ENCODE measurements at places on chromosomes 2 and 18.
A peak's percentile ranks its signal among the peaks of the same experiment; 100 is the strongest.

DNA sequence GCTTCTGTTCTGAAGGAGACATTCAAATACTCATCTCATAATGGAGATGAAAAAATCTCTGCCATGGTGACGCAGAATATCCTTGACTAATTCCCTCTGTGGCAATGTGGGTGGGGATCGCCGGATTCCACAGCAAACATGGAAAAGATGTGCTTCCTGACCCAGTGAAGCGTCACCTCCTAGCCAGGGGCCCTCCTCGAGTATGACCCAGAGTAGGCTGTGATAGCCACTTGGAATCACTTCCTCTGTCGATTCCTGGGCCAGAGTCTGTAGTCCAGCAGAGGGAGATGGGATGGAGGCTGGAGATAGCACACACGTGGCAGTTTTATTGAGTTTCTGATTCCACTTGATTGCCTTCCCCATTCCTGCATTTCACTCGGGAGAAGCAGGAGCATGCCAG, 36.8 kb downstream of the DRC1 start:
- no peak for DNase-seq

DNA sequence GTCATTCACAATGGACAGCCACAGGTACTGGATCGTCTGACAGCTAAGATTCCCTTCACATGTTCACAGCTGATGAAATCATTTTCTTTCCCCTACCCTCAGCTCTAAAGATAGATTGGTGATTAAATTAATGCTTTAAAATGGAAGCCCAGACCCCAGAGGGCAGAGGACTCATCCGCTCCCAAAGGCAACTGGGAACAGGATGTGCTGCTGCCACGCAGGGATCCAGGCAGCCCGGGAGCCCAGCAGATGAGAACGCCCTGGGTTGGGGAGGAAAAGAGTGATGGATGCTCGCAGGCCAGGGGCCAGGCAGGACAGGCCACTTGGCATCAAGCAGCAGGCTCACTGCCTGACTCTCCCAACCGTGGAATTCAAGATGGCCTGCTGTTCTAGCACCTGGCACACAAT, 41.3 kb downstream of the HDHD2 start:
- DNase-seq = no peak

DNA sequence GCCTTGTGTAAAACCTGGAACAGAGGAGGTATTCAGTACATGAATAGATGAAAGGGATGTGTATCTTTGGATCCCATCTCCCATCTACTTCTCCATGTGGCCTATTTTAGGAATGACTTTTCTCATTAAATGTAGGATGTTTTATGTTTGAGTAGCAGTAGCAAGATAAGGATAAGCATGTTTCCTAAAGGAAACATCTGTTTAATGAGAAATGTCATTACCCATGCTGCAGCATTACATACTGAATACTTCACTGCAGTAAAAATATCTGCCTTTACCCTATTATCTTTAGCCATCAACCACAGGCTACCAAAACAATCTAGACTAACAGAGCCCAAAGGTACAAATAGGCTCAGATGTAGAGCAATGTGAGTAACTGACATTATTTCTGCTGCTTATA, 419.2 kb upstream of the CYRIA start:
- DNase-seq = no peak

DNA sequence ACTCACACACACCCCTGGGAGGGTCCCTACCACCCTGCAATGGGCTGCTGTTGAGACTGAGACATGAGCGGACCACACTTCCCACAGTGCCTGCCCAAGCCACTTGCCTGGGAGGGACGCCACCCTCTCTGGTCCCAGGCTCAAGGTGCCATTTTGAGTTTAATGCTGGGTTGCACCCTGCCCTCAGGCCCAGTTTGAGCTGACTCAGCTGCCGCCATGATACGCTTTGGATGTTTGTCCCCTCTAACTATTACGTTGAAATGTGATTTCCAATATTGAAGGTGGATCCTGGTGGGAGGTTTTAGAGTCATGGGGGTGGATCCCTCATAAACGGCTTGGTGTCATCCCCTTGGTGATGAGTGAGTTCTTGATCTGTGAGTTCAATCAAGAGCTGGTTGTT, 76.4 kb upstream of the DYNC1I2 start:
- DNase-seq = no peak

DNA sequence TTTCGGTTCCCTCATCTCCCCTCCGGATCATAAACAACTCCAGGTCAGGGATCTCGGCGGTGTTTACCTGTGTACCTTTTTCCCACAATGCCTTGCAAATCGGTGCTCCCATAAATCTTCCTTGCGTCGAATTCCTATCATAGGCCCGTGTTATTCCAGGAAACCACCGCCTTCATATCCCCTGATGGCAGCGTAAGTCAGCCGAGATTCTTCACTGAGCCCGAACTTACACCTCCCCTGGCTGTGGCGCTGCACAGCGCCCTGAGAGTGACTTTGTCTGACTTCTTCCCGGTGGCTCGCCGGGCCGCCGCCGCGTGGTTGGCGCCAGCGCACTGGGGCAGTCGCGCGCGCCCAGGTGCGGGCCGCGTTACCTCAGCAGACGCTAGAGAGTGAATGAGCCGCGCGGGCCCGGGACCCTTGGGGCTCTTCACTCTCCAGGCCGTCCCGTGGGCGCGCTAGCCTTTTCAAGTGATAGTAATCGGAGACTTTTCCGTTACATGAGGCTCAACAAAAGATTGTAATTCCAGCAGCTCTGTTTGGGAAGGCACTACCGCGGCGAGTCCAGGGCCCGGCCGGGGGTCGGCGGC, 101.6 kb downstream of the SPTBN1 start:
- DNase-seq = peak; percentile 55

- no peak for DNase-seq
Observed at GRCh38 chr2:56215911-56216310, 32.1 kb downstream of the CCDC85A start.

DNA sequence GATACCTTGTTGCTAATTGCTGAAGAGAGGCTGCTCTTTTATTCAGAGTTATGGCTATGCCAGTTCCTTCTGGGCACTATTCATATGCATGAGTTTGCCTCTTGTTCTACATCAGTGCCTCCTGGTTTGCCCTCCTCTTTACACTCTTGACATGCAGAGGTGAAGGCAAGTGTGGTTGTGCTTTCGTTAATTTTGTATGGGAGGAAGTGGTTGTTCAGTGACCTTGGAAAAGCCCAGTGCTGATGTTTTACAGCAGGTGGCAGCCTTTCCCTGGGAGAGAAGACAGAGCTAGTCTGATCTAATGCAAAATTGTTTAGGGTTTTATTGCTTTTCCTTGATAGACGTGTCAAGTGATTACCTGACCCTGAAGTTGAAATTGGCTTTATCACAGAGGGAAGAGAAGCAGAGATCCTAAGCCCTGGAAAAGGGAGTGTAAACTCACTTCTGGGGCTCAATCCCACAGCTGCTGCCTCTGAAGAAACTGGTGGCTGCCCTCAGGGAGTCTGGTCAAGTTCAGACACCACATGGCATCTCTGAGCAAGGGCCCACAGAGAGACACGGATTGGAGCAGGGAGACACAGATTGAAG, 30.5 kb upstream of the VPS54 start:
- peak; percentile 40 for DNase-seq

GRCh38 chr2:160499865-160500264, 6.3 kb upstream of the RBMS1 start:
- no peak for DNase-seq

- no peak for DNase-seq
Observed at GRCh38 chr2:191341436-191341835, 96.2 kb downstream of the MYO1B start.

DNA sequence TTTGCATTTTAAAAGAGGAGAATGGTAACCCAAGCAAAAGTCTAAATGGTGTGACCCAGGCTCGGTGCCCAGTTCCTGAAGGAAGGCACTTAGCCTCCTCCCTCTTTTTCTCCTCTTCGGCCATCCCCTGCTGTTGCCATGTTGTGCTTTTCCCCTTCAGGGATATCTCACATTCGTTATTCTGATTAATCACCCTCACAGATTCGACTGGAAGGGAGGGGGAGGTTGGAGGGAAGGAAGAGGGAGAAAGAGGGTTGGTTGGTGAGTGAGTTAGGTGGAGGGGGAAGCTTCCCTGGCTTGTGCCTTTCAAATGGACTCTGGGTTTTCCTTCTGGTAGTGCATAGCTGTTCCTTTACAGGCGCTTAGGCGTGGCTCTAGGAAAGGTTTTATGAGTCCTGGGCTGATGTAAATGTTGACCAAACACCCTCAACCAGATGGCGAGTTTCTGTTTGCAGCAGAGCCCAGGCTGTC, 39.0 kb upstream of the LYPD6B start:
- no peak for DNase-seq

DNA sequence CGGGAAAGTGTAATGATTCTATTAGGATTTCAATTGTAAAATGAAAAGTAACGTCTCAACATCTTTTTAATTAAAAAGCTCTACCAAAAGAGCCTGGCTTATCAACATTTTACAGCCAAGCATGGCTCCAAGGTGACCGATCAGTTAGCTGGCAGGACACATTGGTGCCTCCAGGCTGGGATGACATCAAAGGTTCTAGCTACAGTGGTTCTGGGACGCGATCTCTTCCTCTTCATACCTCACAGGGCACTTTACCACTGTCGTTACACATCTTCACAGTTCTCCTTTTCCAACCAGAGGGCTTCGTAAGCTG, 693 bp downstream of the ORC2 start:
- no peak for DNase-seq

GRCh38 chr18:50080932-50081560, 113.9 kb downstream of the MYO5B start:
- no peak for DNase-seq

DNA sequence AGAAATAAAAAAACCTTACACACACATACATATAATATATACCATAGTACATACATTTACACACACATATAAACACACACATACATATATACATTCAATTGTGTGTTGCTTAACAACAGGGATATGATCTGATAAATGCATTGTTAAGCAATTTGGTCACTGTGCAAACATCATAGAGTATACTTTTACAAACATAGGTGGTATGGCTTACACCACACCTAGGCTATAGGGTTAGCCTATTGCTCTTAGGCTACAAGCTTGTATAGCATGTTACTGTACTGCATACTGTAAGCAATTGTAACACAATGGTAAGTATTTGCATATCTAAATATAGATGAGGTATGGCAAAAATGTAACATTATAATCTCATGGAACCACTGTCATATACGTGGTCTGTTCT, 156.8 kb upstream of the ERBB4 start:
- no peak for DNase-seq

GRCh38 chr18:21330122-21330701, 88.2 kb downstream of the GREB1L start:
- DNase-seq = no peak

DNA sequence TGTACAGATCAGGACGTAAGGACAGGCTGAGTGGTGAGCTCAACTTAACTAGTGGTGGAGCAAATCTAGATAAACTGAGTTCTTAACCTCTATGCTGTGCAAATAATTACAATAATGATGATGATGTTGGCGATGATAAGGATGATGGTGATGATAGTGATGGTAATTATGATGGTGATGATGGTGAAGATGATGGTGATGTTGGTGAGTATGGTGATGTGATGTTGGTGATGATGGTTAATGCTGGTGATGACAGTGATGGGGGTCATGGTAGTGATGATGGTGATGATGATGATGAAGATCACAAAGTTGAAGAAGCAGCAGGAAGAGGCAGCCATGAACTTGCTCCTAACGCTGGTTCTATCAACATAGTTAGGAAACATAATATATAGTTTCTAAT, 38.0 kb upstream of the IMP4 start:
- DNase-seq = no peak

- no peak for DNase-seq
Observed at GRCh38 chr2:59583173-59583765, 970.2 kb downstream of the BCL11A start.

DNA sequence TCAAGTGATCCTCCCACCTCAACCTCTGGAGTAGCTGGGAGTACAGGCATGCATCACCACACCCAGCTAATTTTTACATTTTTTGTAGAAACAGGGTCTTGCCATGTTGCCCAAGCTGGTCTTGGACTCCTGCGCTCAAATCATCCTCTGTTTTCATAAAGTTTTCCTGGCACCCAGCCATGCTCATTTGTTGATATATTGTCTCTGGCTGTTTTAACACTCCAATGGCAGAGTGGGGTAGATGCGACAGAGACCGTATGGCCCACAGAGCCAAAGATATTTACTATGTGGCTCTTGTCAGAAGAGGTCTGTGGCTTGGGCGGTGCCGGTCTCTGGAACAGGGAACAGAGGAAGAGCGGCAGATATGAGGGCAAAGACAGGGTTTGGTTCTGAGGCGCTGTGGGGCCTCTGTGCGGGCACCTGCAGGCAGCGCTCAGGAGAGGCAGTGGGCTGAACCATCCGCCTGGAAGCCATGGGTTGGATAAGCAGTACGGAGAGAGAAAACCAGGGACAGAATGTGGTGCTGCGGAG, 50.2 kb downstream of the CENPO start:
- no peak for DNase-seq

- no peak for DNase-seq
Observed at GRCh38 chr2:1656961-1657841, 87.1 kb downstream of the PXDN start.

DNA sequence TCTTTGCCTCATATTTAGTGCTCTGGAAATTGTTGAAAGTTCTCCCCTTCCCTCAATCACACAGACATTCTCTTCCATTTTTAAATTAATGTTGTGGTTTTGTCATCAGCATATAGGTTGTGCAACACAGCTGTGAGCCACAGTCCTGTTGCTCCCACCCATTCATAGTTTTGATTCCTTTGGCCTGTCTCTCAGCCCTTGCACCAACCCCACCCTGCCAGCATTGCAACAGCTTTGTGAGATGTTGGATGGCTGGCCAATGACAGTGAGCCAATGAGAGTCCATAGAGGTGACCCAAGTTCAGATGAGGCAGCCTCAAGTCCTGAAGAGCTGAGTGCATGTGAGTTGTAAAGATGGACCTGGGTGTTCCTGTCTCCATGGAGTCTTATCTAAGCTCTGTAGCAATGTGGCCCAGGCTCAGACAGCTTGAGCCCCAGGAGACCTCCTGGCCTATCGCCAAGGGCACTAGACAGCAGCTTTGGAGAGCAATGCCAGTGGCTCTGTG, 775.5 kb downstream of the RNF144A start:
- no peak for DNase-seq

- DNase-seq = no peak
Observed at GRCh38 chr2:196513796-196514526, 125.6 kb upstream of the CCDC150 start.

- DNase-seq = no peak
Observed at GRCh38 chr2:109098251-109098920, 30.6 kb upstream of the SH3RF3 start.

- DNase-seq = no peak
Observed at GRCh38 chr2:101190747-101191516, 39.8 kb upstream of the TBC1D8 start.

DNA sequence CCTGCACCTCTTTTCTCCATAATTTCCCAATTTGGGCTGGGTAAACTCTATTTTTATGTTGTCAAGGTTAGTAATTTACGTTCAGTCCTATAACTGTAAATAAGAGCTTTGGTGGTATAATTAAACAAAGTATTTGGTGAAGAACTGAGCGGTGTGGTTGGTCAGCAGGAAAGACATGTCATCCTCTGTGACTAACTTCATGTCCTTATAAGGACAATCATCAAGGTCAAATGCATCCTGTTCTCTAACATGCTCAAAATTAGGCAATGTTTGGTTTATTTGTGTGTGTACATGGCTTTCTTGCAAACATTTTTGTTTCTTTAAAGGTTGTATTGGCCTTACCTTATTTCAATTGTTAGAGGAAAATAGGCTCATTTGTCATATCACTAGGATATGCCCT, 121.5 kb upstream of the NABP1 start:
- DNase-seq = no peak

Measured in liver (tissue), 10 donors.